Activated CD8-positive, alpha-beta T cell treated with anti-CD3 and anti-CD28 coated beads, Interleukin-2, amount 10 ng/mL, durations not matched to agents 7 days and 5 days (primary cell): ENCODE measurements at places on chromosomes 3 and 15. TPM values are rescaled to one million over a fixed set of nuclear protein-coding genes. Genes with fewer than 3 reads are reported as not detected.

KNG1 gene
- total RNA-seq: not detected

- no peaks in the 10 kb centered on the region for H3K27me3 ChIP-seq
- H3K36me3 ChIP-seq: no peaks in the 10 kb centered on the region
- no peak overlapping the region for H3K4me3 ChIP-seq
- no peak for DNase-seq
These were observed 293.4 kb upstream of the MME start for GRCh38 chr3:154786724-154787123.

DNA sequence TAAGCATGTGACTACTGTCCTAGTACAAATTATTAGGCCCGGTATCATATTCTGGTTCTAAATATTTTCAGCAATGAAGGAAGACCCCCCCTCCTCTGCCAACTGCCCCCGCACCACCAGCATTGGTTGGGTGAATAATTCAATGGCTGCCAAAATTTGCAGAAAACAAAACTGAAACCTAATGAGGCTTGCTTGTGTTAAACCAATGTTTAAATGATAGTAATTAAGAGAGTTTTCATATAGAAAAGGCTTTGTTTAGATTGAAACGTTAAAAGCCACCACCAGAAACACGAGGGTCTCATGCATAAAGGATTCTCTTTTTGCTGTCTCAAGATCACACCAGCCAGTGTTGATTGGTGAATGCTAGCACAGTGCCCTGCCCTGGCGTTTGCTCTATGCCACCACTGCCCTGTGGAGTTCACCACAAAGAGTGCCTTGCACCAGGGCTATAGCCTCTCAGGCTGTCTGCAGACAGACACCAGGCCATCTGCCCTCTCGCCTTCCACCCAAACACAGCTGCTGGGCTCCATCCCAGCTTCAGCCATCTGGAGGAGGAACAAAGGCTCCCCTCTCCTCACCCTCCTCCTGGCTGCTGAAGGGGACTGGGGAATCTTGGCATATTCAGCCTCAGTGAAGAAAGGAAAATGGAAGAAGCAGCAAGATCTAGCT, 200.3 kb upstream of the PFN2 start:
- H3K27ac ChIP-seq: no peak overlapping the region
- no peak overlapping the region for H3K4me3 ChIP-seq
- peaks cover 9% of the 10 kb centered on the region for H3K27me3 ChIP-seq
- no peaks in the 10 kb centered on the region for H3K36me3 ChIP-seq
- H3K4me1 ChIP-seq: no peaks in the 10 kb centered on the region

- H3K27me3 ChIP-seq: no peaks in the 10 kb centered on the region
- H3K36me3 ChIP-seq: no peaks in the 10 kb centered on the region
- H3K4me3 ChIP-seq: no peak overlapping the region
- no peaks in the 10 kb centered on the region for H3K4me1 ChIP-seq
- H3K27ac ChIP-seq: no peak overlapping the region
These were observed 25.6 kb upstream of the TEX9 start for GRCh38 chr15:56339594-56339993.

AMT gene
- 4.7 TPM for total RNA-seq

GRCh38 chr3:58535531-58536500, 1.2 kb downstream of the ACOX2 start:
- no peak overlapping the region for H3K4me3 ChIP-seq
- no peaks in the 10 kb centered on the region for H3K36me3 ChIP-seq
- H3K4me1 ChIP-seq: peaks cover 17% of the 10 kb centered on the region
- peaks cover 4% of the 10 kb centered on the region for H3K27me3 ChIP-seq
- no peak overlapping the region for H3K27ac ChIP-seq

SLC2A2 gene
- not detected for total RNA-seq

NCBP2 gene
- 49.1 TPM for total RNA-seq

CCDC13 gene
- total RNA-seq: 0.63 TPM

DNA sequence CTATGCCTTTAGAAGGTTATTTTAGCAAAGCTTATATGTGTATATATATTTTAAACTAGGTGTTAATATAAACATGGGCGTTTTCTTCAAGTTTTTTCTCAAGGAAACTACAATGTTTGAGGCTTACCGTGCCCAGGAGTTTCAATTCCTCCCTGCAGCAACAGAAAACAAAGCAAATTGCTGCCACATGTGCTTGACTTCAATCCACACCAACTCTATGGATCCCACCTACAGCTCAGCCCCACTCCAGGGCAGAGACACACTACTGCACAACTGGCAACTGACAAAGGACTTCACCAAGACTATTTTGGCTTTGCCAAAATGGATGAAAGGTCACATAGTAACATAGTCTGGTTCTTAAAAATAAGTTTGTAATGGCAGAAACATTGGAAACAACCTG, 346.6 kb downstream of the ERC2 start:
- no peak for DNase-seq
- H3K27me3 ChIP-seq: no peaks in the 10 kb centered on the region
- no peak overlapping the region for H3K4me3 ChIP-seq
- no peak overlapping the region for H3K27ac ChIP-seq

DNA sequence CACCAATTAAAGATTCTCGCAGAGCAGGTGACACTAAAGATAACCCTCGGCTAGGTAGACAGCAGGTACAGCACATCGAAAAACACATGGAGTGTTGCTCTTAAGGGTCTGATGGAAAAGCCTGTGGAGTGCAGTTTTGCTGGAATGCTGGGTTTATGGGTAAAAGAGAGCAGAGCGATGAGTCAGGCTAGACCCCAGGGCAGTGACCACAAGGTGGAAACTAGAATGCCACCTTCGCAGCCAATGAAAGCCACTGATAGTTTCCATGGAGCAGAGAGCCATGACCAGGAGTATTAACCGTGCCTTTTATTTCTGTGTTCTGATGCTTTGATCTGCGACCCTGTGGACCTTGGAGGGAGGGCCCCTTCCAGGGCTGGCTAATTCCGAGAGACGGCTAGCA, 149.8 kb downstream of the GABRB3 start:
- no peak overlapping the region for H3K27ac ChIP-seq
- H3K4me1 ChIP-seq: no peaks in the 10 kb centered on the region
- H3K36me3 ChIP-seq: no peaks in the 10 kb centered on the region
- DNase-seq: no peak
- no peaks in the 10 kb centered on the region for H3K27me3 ChIP-seq

GLDN gene
- total RNA-seq: not detected

DNA sequence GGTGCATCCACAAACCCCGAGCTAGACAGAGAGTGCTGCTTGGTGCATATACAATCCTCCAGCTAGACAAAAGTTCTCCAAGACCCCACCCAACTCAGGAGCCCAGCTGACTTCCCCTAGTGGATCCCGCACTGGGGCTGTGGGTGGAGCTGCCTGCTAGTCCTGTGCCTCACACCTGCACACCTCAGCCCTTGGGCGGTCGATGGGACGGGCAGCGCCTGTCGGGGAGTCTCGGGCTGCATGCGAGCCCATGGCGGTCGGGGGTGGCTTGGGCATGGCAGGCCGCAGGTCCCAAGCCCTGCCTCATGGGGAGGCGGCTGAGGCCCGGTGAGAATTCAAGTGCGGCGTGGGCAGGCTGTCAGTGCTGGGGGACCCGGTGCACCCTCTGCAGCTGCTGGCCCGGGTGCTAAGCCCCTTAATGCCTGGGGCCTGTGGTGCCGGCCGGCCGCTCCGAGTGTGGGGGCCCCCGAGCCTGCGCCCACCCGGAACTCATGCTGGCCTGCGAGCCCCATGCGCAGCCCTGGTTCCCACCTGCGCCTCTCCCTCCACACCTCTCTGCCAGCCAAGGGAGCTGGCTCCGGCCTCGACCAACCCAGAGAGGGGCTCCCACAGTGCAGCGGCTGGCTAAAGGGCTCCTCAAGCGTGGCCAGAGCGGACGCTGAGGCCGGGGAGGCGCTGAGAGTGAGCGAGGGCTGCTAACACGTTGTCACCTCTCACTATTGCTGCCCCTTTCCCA, 31.0 kb downstream of the ZNF589 start:
- peaks cover 36% of the 10 kb centered on the region for H3K4me1 ChIP-seq
- H3K36me3 ChIP-seq: peaks cover 37% of the 10 kb centered on the region
- H3K27me3 ChIP-seq: no peaks in the 10 kb centered on the region
- no peak overlapping the region for H3K27ac ChIP-seq
- DNase-seq: no peak
- H3K4me3 ChIP-seq: no peak overlapping the region

GRCh38 chr3:187150599-187150998, 11.3 kb upstream of the RPL39L start:
- H3K27me3 ChIP-seq: peaks cover 37% of the 10 kb centered on the region
- peaks cover 3% of the 10 kb centered on the region for H3K4me1 ChIP-seq
- no peak overlapping the region for H3K27ac ChIP-seq
- no peak overlapping the region for H3K4me3 ChIP-seq
- peaks cover 6% of the 10 kb centered on the region for H3K36me3 ChIP-seq

DNA sequence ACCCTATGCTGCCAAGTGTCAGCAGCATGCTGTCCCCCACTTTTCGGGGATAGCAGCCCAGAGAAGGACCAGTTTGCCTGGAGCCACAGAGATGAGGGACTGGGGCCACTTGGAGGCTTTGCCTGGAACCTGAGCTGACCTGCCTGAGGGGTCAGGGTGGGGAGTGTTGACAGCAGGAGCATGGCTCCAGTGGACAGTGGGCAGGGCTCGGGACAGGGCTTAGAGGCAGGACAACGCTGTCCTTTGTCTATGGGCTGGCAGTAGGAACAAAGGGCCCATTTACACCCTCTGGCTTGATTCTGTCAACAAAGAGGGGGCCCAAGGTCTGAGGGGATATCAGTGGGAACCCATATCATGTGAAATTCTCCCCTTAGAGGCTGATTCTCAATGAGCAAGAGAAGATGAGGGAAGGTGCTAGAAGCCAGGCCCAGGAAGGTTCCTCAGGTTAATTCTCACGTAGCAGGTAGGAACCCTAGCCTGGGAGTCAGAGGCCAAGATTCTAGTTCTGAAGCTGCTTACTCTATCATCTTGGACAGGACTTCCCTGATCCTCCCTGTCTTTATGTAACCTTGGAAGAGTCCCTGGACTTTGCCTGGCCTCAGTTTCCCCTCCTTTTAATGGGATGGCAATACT, 29.7 kb upstream of the HHATL start:
- H3K27me3 ChIP-seq: peaks cover 7% of the 10 kb centered on the region
- no peak overlapping the region for H3K4me3 ChIP-seq
- no peaks in the 10 kb centered on the region for H3K4me1 ChIP-seq
- no peak for DNase-seq
- no peak overlapping the region for H3K27ac ChIP-seq
- H3K36me3 ChIP-seq: no peaks in the 10 kb centered on the region

TM6SF1 gene
- 22.1 TPM for total RNA-seq

- H3K27ac ChIP-seq: no peak overlapping the region
- H3K4me1 ChIP-seq: no peaks in the 10 kb centered on the region
- DNase-seq: no peak
- no peaks in the 10 kb centered on the region for H3K27me3 ChIP-seq
- H3K4me3 ChIP-seq: no peak overlapping the region
These were observed 36.5 kb downstream of the ECT2 start for GRCh38 chr3:172787019-172787418.
